Tongue (tissue), 3 donors: ENCODE measurements at places on chromosomes 7 and 10. TPM values are rescaled to one million over a fixed set of nuclear protein-coding genes. Genes with fewer than 3 reads are reported as not detected.

GRCh38 chr10:96618653-96619052, 31.8 kb upstream of the TM9SF3 start:
- DNase-seq: no peak

DNA sequence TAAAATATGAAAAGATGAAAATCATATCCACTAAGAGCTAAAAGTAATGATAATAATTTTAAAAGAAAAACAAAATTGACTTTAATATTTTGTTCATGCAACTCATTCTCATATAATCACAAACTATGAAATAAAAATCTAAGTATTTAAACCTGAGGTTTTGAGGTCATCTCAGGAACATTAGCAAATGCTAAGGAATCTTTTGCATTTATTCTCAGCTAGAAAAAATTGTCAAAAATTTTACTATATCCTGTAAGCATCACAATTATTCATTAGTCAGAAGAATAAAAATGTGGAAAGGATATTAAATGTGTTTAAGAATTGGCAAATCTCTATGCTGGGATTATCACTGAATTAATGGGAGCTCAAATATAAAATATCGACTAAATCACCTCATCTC, 36.8 kb upstream of the TAX1BP1 start:
- DNase-seq: no peak

GRCh38 chr7:19376538-19376937, 231.3 kb upstream of the FERD3L start:
- no peak for DNase-seq

GRCh38 chr7:76346097-76346496, 12.7 kb downstream of the YWHAG start:
- peak; percentile 62 for DNase-seq

GRCh38 chr7:22832401-22832800, 9.8 kb upstream of the TOMM7 start:
- DNase-seq: no peak

DNA sequence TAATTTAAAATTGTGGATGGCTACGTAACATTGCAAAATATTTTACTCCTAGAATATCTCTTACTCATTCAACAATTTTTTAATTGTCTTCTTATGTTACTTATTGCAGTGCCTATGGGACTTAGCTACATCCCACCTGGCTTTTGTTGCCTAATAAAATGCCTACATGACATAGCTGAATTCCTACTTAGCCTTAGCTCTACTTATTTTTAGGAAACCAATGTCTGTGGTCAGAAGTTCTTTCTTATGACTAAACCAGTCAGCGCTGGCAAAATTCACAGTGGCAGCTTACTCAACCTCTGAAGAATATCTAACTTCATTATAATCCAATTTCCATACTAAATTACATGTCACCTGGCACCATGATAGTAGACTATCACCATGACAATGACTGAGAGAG, 1612.4 kb upstream of the LRRTM3 start:
- DNase-seq: no peak

GRCh38 chr7:4769761-4770160, 5.7 kb upstream of the AP5Z1 start:
- DNase-seq: no peak

- DNase-seq: peak; percentile 35
Measured at GRCh38 chr10:31757831-31758230, 170.8 kb downstream of the ARHGAP12 start.

DNA sequence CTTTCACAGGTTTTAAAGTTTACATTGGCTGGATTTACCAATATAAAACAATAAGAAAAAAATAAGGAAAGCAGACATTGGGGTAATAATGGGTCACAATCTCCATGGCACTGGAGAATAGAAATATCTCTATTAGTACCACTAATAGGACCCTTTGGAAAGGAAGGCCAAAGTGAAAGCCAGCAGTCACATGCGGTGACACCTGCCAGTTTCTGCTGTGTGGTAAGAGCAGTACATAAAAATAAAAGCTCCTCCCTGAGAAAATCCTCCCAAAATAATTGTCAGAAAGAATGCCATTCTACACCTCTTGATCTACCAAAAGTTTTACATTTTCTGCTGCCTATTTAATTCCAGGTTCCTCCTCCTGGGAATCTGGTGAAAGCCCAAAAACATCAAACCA, 30.4 kb upstream of the SLC13A1 start:
- no peak for DNase-seq

- DNase-seq: no peak
Measured at GRCh38 chr7:128794020-128794419, 2.3 kb downstream of the CCDC136 start.

DNA sequence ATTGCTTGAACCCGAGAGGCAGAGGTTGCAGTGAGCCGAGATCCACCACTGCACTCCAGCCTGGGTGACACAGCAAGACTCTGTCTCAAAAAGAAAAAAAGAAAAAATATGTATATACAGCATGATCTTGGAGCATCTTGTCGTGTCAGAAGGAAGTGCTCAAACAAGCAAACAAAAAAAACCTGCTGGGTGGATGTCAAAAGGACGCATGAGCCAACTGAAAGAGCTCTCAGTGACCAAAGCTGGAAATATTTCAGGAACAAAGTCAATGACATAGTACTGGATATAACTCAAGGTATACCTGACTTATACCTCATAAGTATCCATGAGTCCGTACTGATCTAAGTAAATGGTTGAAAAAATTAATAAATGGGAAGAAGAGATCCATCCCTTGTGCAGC, 94.6 kb upstream of the ANLN start:
- no peak for DNase-seq

- no peak for DNase-seq
Measured at GRCh38 chr10:11325817-11326216, 285.6 kb downstream of the USP6NL start.

DNA sequence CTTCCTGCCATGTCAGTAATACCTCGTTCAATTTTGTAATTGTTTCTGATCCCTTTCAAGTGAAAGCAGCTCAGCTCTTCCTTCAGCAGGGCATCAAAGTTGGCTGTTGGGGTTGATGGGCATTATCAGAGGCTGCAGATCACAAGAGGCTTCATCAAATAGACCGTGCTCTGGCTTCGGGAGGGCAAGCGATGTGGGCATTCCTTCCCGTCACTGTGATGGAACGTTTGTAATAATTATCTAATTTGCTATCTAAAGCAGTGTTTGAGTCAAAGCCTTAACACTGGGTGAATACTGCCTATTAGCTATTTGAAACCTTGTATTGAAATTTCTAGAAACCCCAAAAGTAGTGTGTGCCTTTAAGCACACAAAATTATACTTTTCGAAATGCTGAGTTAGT, 170.1 kb downstream of the OTUD1 start:
- DNase-seq: no peak

DNA sequence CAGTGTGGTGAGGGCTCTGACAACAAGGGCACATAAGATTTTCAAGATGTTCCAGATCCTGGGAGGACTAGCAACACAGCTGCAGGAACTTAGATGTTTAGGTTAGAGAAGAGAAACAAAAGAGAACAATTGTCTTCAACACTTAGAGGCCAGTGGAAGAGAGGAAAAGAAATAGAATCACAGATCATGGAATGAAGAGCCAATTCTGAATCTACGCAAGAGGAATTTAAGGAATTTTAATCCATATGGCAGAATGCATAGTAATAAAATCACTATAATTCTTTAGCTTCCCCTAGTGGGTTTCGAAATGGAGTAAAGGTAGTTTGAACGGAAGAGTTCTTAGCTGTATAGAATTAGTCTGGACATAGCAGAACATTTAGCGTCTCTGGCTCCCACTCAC, 114.6 kb upstream of the LRRTM3 start:
- no peak for DNase-seq

DNA sequence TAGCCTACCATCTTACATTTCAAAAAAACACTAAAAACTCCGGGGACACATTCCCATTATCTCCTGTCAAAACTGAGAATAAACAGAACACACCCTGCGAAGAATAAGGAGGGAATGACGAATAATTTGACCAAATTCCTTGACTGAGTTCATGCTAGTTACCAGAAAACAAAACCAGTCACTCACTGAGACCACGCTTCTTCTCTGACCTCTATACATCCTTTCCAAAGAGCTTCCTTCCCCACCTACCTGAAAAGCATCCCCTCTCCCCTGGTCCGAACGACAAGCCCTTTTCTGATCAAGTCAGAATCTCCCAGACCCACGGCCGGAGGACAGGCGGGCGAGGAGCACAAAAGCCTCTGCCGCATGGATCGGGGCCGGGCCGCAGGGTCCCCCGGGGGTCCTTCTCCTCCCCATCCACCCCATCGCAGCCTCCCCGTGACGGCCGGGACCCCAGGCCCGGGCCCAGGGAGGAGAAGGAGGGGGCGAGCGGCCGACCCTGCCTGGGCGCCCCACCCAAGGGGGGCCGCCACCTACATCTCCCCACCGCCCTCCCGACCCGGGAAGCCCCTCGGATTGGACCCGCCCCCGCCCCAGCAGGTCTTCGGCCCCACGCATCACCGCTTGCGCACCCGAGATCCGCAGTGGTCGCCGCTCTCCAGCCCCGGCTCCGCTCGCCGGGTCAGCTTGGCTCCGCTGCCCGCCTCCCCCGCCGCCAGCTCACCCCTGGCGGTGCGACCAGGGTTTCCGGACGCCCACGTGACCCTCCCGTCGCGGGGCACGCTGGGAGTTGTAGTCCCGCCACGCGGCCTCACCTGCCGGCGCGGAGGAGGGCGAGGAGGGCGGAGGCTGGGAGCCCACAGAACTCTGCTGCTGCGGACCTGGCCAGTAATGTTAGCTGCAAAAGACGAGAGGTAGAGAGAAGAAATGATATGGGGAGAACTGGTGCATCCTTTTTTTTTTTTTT, at the start of gene SLC37A3:
TSS of gene SLC37A3 (minus strand) at position 747 of the 967 bp plus-strand sequence. CDS start 16,004 bp downstream, outside the sequence.
- DNase-seq: peak; percentile 89

- no peak for DNase-seq
Measured at GRCh38 chr10:117130346-117130745, 7.7 kb downstream of the VAX1 start.

GRCh38 chr7:94395141-94396036, 694 bp downstream of the COL1A2 start:
- DNase-seq: peak; percentile 96

- DNase-seq: peak; percentile 5
Measured at GRCh38 chr7:7051206-7051877, 131.0 kb upstream of the C1GALT1 start.

- DNase-seq: no peak
Measured at GRCh38 chr7:8277394-8277982, 15.5 kb upstream of the ICA1 start.

- no peak for DNase-seq
Measured at GRCh38 chr10:71065659-71066058, 146.7 kb upstream of the UNC5B start.

The LRRC4 gene
- total RNA-seq: 0.41 TPM

The PKD1L1 gene
- 1.1 TPM for total RNA-seq

The TSPAN33 gene
- 20.8 TPM for total RNA-seq

The MKX gene
- total RNA-seq: 0.51 TPM

The RFC2 gene
- total RNA-seq: 17.6 TPM

The PLEKHS1 gene
- 1.4 TPM for total RNA-seq

The TMEM72 gene
- 0.41 TPM for total RNA-seq

The PPRC1 gene
- total RNA-seq: 14.6 TPM

The IDI2 gene
- total RNA-seq: not detected

The MNX1 gene
- total RNA-seq: not detected

The CALHM1 gene
- 0.10 TPM for total RNA-seq

The DYNC1I1 gene
- total RNA-seq: 2.6 TPM

The FLNC gene
- total RNA-seq: 1,540 TPM

The CRTAC1 gene
- total RNA-seq: 2.6 TPM

The ARHGEF35 gene
- 4.2 TPM for total RNA-seq

The NEUROG3 gene
- total RNA-seq: not detected

The WEE2 gene
- not detected for total RNA-seq

The LOXL4 gene
- total RNA-seq: 10.5 TPM

The NPTX2 gene
- total RNA-seq: 4.3 TPM

The CLEC2L gene
- not detected for total RNA-seq
